Kidney (tissue), 22 donors: ENCODE measurements at places on chromosomes 2 and 18. TPM values are rescaled to one million over a fixed set of nuclear protein-coding genes. Genes with fewer than 3 reads are reported as not detected.

Gene BCS1L
- 43.3 TPM for total RNA-seq

Gene SLC5A7
- 0.88 TPM for total RNA-seq

Gene ANKRD62
- not detected for total RNA-seq

Gene ACMSD
- total RNA-seq, result 44.0 TPM

Gene HS6ST1
- 73.9 TPM for total RNA-seq

Gene EPC2
- total RNA-seq, result 43.9 TPM

Gene PTPRM
- total RNA-seq, result 98.9 TPM

Gene SIX3
- 0.16 TPM for total RNA-seq

Gene LRRC30
- total RNA-seq, result not detected

Gene ACTG2
- total RNA-seq, result 13.7 TPM

Gene VWA3B
- 0.35 TPM for total RNA-seq

Gene CRYGC
- not detected for total RNA-seq

Gene RRM2
- 5.5 TPM for total RNA-seq

Gene FOXI3
- total RNA-seq, result not detected

Gene RNU2-63P
- total RNA-seq, result 2.4 TPM

Gene CDK5R2
- not detected for total RNA-seq

Gene QPCT
- total RNA-seq, result 16.6 TPM

Gene CSRNP3
- total RNA-seq, result 6.4 TPM

Gene BOLL
- total RNA-seq, result not detected

Gene ASB18
- not detected for total RNA-seq

Gene PID1
- total RNA-seq, result 9.4 TPM

Gene GDF7
- 12.5 TPM for total RNA-seq

Gene POTEF
- not detected for total RNA-seq

Gene C2orf15
- 6.3 TPM for total RNA-seq

Gene IL1F10
- total RNA-seq, result not detected

Gene AKAIN1
- total RNA-seq, result not detected

Gene FEZ2
- 46.4 TPM for total RNA-seq

Gene HAUS1
- 18.6 TPM for total RNA-seq

Gene SP140
- 7.3 TPM for total RNA-seq

Gene LYPD1
- total RNA-seq, result 11.1 TPM

Gene CHRNG
- total RNA-seq, result not detected

Gene TCF23
- total RNA-seq, result 0.38 TPM

Gene ACKR3
- 8.7 TPM for total RNA-seq

Gene FEV
- total RNA-seq, result not detected

Gene FAHD2A
- 24.9 TPM for total RNA-seq

Gene ZNF521
- total RNA-seq, result 18.0 TPM

Gene EVA1A
- total RNA-seq, result 28.1 TPM

Gene BOK
- 28.8 TPM for total RNA-seq

Gene FTCDNL1
- 3.4 TPM for total RNA-seq

Gene CD8B2
- 0.09 TPM for total RNA-seq

Gene MEP1B
- not detected for total RNA-seq

Gene TSPYL6
- total RNA-seq, result not detected

Gene BUB1
- 1.8 TPM for total RNA-seq

Gene CTLA4
- total RNA-seq, result 2.0 TPM
